NCI-H2081 (cell line): ENCODE measurements at places on chromosomes 4 and X.

GRCh38 chrX:130049821-130050220, 60.5 kb downstream of the ELF4 start:
- no peak for DNase-seq

DNA sequence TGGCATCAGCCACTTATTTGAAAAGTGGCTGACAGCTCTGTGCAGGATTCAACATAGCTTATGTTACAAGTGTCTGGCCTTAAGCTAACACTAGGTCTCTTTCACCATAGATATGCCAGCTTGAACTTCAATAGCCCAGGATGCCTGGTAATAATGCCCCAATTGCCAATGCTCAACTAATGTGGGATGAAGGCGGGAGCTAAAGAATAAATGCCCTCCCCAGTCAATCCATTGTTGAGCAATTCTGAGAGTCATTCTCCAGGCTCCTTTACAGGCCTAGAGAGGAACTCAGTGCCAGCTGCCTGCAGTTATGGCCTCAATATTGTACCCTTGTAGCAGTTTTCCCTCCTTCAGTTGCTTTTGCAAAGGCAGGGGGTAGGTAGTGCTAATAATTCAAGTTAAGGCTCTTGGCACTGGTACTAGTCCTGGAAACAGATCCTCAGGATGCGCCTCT, 460.2 kb downstream of the GABRG1 start:
- no peak for DNase-seq

- no peak for DNase-seq
Measured at GRCh38 chr4:120158841-120159463, 92.3 kb upstream of the MAD2L1 start.

GRCh38 chr4:84956014-84956413, 10.5 kb downstream of the WDFY3 start:
- peak; percentile 4 for DNase-seq

- DNase-seq = no peak
Measured at GRCh38 chrX:14448406-14448805, 80.9 kb upstream of the GLRA2 start.

GRCh38 chr4:168475745-168476144, 4.5 kb downstream of the DDX60L start:
- no peak for DNase-seq

DNA sequence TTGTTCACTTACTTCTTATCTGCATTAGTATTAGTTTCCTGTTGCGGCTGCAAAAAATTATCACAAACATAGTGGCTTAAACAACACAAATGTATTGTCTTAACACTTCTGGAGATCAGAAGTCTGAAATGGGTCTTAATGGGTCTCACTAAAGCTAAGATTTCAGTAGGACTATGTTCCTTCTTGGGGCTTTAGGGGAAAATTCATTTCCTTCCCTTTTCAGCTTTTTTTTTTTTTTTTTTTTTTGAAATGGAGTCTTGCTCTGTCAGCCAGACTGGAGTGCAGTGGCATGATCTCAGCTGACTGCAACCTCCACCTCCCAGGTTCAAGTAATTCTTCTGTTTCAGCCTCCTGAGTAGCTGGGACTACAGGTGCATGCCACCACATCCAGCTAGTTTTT, 78.1 kb upstream of the KLF3 start:
- no peak for DNase-seq

GRCh38 chr4:123403080-123403604, 6.5 kb downstream of the SPRY1 start:
- no peak for DNase-seq

DNA sequence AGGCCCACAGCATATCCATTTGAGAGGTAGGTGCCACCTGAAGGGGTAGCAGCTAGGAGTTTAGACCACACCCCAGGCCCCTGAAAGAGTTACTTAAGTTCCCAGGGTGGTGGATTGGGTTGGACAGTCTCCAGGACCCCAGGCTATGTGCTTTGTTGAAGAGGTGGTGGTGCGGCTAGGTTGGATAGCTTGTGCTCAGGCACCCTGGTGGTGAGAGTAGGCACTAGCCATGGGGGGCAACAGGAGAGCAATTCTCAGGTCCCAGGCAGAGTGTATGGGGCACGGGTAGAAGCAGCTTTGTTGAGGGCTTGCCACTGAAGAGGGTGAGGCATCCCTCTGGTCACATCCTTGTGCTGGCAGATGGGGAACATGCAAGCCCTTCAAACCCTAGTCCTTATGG, 5.6 kb downstream of the PF4 start:
- DNase-seq = no peak

- peak; percentile 9 for DNase-seq
Measured at GRCh38 chr4:5460106-5460801, 248.1 kb downstream of the EVC2 start.

GRCh38 chr4:54169176-54169575, 59.9 kb upstream of the PDGFRA start:
- DNase-seq = no peak

- DNase-seq = no peak
Measured at GRCh38 chr4:2500547-2500946, 31.6 kb downstream of the RNF4 start.

DNA sequence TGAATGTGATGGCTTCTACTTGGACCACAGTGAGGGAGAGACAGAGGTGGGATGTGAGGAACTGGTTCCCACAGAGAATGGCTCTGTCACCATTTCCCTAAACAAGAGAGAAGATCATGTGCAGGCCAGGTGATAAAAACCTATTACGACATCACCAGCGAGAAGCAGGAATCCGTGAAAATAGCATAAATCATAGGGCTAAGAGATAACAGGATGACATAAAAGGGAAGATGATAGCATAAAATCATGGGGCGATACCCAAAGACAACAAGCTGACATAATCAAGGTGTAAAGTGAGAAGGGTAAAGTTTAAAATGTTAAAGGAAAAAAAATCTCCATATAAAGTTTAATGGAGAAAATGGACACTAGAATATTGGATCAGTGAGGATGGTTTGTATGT, 205.5 kb upstream of the SLIT2 start:
- DNase-seq = no peak

GRCh38 chr4:52588097-52588496, 71.0 kb downstream of the USP46 start:
- peak; percentile 8 for DNase-seq

DNA sequence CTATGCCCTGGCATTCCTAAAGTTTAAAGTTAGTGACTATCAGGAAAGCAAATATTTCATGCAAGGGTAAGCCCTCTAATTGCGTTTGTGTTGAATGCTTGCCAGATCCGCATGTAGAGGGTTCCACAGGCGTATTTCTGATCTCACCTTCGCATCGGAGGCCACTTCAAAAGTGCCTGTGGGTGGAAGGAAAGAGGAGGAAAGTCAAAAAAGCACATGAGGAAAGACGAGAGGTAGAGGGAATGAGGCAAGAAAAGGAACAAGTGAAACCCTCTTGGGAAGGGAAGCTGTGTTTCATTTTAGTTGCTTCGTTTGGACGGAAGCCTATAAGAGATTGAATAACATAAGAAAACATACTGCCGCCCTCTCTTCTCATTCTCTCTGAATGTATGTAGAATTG, 628.8 kb downstream of the SPRY1 start:
- DNase-seq = peak; percentile 10

GRCh38 chr4:186037692-186038658, 31.0 kb upstream of the TLR3 start:
- DNase-seq = peak; percentile 55

DNA sequence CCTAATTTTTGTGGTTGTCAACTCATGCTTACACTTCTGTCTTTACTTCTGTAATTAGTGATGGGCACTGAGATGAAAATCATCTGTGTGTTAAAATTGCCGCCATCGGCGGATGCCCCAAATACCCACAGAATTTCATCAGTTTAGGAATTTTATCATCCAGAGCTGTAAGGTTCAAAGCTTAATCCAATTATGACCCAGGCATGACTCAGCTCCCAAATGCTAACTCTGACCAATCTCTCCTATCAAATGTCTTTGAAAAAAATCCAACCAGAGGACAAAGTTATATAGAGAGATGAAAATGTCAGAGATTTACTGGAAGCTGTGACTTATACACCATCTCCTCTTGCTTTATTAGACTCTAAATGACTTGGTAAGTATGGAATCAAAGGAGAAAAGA, 1048.7 kb upstream of the PRKX start:
- DNase-seq = no peak

DNA sequence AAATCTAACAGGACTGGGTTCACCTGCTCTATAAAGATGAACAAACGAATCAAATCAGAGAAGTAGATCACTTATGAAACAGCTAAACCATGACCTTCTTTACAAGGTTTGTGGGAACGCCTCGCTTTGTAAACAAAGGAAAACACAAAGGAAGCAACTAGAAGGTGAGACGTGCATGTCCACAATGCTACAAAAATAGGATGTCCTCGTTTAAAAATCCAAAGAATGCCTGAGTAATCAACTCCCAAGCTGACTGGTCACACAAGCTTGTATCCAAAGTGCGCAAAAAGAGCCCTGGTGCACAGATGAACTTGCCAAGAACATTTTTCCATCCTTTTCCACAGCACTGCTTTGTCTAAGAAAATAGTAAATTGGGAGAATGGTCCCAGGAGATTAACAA, 6.3 kb upstream of the SH3KBP1 start:
- DNase-seq = no peak

GRCh38 chrX:16664626-16665025, 14.7 kb downstream of the S100G start:
- DNase-seq = no peak
